ENCODE measurements at places on chromosomes 7 and 10.

DNA sequence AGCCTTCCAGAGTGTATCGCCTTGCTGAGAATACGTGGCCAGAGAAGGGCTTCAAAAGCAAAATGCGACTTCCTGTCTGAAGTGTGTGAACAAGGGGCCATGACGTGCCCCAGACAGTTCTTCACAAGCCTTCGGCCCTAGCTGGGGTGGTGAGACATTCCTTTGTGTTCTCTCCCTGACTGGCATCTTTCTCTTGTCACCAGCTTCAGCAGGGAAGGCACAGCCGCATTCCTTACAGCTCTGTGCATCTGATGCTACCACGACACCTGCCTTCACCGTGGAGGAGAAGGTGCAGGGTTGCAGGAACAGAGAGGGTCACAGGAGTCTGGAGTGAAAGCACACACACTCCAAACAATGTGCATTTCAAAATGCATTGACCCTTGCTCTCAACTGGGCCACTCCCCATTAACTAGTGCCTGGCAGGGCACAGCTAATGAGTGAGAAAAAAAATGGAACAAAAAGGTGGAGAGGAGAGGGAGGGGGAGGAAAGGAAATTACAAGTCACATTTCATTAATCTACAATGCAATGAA lies 93.4 kb downstream of the GPR26 start:
- DNase-seq: no peak

GRCh38 chr7:100371561-100372171 lies 1.6 kb upstream of the PILRA start:
- DNase-seq: no peak

DNA sequence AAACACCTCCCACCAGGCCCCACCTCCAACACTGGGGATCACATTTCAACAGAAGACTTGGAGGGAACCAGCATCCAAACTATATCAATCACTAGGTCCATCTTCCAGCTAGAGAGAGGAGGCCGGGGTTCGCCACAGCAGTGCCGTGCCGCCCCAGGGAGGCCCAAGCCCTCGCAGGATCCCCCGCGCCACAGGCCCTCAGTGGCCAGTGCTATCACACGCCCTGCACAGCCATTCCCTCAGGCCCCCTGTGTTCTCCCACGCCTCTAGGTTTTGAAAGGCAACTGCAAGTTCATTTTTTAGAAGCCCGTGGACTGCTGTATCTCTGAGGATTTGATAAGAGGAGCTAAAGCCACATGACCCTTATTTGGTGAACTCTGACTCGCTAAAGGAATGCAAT lies 136.4 kb downstream of the OAT start:
- DNase-seq: no peak

- DNase-seq: no peak
These were observed 16.7 kb downstream of the TMEM120A start for GRCh38 chr7:75977743-75978142.

DNA sequence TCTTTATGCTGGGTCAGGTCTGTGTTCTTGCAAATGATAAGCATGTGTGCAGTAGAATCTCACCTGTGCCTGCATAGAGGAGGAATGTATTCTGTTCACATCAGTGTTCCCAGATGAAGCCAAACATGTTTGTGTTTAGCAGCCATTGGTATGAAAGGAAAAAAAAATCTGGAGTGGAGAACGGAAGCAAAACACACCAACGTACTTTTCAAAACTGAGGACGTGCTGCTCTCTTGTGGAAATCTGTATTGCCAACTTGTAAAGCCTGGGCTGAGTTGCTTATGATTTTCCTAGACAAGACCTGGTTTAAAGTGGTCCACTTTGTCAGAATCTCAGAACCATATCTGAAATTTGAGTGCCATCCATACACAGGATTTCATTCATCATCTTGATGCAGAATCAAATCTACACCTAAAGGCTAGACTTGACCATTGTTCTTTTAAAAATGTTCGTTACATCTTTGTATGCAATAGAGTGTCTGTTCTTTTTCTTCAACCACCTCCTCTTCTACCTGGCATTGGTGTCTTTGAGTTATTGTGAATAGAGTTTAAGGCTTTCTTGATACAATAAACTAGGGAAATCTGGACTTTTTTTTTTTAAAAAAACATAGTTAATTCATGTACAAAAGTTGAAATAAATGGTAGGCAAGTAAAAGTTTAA lies 367.7 kb downstream of the PHF14 start:
- no peak for DNase-seq

DNA sequence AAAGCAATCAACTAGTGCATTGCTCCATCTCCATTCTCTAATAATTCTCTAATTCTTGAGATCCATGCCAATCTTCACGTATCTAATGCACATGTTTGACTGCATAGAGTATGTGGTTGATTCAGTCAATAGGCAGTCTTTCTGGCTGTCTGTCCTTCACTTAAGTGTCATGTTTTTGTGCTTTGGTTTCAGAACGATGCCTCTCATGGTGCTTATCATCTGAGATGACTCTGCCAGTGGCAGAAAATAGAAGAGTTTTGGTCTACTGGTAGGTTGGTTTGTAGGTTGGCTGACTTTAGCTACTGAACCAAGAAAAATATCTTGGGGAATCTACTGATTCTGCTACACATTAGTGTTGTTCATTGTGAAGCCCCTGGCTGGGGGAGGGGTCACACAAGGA lies 364.2 kb downstream of the SFMBT2 start:
- DNase-seq: no peak

DNA sequence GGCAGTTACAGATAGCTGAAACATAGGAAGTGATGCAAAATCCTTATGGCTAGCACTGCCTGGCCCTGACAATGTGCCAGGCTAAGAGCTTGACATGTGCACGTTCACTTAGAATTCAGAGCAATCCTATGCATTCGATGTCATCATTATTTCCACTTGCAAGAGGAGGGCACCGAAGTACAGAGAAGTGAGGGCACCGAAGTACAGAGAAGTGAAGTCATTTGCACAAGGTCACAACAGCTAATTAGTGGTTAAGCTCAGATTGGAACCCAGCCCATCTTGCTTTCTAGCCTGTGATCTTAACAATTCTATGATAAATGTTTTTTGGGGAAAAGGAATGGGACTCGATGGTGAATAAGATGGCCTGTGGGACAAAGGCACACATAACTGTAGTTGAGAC lies 73.4 kb downstream of the ARHGAP22 start:
- no peak for DNase-seq

DNA sequence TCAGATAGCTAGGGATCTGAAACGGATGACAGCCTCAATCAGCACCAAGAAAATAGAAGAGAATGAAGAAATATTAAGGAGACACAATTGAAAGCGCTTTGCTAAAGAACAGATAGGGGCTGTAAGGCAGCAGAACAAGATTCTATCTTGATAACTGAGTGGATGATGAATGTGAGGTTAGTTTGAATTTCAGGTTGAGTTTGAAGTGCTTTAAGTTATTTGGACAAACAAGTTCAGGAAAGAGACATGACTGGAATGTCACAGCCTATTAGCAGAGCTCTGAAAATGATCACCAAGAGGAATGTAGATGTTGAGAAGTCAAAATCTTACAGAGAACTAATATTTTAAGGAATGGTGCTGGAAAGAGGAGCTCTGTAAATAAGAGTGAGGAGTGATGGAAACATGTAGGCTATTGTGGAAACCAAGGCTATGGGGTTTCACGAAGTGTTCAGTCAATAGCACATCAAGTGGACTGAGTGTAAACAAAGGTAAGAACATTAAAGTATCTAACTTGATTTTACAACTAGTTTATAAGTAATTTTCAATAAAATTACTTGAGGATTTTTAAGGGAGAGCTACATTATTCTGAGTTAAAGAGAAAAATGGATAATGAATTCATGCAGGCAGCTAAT lies 61.6 kb downstream of the MEST start:
- DNase-seq: no peak
